ENCODE measurements at places on chromosomes 1 and 21.

- DNase-seq, result no peak
Measured at GRCh38 chr1:201760516-201760915, 68.4 kb upstream of the IPO9 start.

DNA sequence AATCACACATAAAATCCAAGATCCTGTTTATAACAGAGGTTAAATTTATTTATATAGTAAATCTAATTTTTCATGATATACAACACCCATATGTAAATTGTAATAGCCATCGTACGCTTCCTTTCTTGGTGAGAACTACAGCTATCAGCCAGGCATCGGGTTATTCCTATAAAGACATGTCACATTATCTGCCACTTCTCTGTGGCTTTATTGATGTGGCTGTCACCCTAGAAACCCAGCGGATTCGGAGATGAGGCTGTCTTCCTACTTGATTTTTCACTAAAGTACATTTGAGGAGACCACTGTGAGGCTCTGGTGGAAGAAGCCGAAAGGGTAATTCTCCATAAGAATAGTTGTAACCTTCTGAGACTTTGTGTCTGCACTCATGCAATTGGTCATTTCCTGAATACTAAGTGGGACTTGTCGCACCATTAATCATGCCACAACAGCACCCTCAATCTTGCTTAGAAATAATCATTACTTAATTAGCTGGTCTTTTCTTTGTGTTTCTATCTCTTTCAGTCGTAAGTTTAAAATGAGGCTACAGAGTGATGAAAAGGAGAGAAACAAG, 106.0 kb downstream of the NTNG1 start:
- no peak for DNase-seq

DNA sequence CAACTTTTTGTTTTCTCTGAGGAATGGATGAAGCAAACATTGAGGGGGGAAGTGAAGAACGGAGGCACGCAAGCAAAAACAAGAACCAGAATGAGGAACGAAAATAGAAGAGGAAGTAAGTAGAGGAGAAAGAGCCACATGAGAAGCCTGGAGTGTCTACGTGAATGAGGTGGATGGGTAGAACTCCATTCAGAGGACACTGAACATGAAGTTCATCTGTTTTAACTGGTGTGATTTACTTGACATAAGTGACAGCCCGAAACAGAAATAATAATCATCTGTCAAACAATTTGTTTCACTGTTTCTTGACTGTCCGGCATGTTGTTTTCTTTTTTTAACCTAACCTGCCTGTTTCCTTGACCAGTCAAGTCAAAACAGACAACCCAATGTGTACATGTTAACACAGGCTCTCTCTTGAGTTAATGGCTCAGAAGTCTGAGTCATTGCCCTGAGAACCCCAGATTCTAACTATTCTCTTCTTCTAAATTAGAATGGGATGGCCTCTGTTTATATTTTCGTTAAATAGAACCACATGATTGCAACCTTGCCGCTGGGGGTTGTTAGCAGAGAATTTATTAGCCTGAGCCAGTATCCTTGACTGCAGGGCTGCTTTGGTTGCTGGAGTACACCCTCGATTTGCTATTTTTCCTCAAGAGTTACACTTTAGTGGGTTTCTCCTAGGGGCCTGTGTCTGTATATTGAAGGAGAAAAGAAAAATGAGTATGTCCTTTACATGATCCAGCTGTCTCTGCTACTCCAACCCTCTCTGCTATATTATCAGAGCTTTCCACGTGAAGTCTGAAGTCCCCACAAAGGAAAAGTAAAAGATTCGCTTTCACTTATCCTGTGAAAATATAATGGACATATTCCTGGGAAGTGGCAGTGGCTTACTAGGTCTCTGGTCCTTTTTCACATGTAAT, 151.7 kb downstream of the ZC3H11B start:
- peak; percentile 70 for DNase-seq

GRCh38 chr1:63318201-63318979, 4.0 kb upstream of the FOXD3 start:
- no peak for DNase-seq

DNA sequence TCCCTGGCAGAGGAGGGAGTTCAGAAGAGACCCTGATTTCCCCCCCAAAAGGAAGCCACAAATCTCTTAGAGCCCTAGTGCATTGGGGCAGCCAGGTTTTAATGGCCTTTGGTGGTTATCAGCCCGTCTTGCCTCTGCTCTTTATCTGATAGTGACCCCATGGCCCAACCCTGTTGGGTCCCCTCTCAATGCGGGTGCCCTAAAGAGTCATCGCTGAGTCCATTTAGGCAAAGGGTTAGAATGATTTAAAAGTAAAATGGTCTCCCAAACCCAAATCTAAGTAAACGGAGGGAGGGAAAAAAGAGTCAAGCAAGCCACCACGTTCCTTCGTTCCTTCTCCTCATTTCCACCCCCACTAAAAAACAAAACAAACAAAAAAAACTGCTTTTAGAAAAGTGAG, 164.0 kb downstream of the RUNX1 start:
- DNase-seq, result no peak

DNA sequence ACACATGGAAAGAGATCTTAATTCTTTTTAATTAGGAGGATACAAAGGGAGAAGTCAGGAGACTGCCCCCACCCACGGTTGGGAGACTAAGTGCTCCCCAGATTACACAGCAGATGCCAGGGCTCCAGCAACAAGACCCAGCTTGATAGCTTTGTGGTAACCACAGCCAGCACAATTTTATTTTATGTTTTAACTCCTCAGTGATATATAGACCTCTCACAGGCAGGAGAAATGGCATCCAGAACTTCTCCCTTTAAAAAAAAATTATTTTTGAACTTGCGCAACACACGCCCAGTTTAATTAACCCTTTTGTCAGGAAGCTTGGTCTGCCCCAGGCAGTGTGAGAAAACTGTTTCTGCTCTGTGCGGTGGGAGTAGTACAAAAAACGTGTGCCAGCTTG, 62.6 kb upstream of the ACOT11 start:
- peak; percentile 26 for DNase-seq

- no peak for DNase-seq
Measured at GRCh38 chr1:26618561-26618960, 77.3 kb upstream of the ARID1A start.

DNA sequence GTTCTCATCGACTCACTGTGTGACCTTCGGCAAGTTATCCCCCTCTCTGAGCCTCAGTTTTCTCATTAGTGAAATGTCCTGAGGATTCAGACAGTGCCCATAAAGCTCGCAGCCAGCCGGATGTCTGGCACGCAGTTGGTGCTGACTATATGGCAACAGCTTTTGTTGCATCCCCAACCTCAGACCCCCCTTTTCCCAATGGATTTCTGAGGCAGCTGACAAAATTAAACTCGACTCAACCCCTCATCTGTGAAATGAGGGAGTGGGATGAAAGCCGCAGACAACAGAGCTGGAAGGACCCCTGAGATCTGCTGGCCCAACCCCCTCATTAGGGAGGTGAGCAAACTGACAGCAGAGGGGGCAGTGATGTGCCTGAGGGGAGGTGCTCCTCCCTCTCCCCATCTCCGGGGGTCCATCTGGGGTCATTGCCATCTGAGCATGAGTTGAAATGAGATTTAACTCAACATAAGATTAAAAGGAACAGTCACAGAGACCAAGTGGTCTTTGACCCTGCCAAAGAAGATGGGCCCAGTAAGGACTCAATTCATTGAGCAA, 40.4 kb downstream of the NKAIN1 start:
- DNase-seq, result no peak

DNA sequence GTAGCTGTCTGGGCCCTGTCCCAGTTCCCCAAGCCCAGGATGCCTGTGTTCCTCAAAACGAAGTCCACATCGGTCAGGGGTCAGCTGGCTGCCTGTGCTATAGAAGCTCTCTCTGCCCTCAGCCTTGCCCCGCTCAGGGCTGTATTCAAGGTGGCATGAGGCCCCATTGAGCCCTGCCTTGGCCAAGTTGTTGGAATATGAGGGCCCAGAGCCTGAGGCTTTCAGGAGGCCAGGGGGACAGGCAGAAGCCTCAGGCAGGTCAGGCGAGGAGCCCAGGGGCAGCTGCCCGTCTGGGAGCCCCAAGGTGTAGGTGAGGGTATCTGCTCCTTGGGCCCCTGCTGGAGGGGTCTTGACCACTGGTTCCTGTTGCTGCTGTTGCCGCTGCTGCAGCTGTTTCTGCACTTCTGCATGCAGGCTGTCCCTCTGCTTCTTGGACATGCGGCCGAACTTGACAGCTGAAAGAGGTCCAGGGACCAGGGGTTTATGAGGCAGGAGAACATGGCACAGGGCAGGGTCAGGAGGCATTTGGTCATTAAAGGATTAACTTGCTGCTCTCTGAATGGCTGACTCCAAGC, 9.8 kb upstream of the LINGO4 start:
- no peak for DNase-seq

- peak; percentile 46 for DNase-seq
Measured at GRCh38 chr1:28971980-28972771, 57.8 kb downstream of the EPB41 start.

All from epithelial cell of prostate (primary cell).